ENCODE measurements at places on chromosomes 7 and 10.

DNA sequence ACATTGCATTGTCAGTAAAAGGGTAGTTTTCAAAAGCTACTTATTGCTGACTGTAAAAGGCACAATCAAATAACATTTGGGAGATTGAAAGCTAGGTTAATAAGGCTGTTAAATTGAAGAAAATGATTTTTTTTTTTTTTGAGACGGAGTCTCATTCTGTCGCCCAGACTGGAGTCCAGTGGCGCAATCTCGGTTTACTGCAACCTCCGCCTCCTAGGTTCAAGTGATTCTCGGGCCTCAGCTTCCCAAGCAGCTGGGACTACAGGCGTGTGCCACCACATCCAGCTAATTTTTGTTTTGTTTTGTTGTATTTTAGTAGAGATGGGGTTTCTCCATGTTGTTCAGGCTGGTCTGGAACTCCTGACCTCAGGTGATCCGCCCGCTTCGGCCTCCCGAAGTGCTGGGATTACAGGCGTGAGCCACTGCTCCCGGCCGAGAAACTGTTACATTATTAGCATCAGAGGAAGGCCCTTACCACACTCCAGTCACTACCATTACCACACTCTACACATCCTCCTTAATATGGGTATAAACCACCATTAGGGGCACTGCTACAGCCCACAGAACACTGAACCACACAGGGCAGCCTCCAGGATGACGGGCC is 1.0 kb downstream of the CYP51A1 start:
- DNase-seq: no peak

DNA sequence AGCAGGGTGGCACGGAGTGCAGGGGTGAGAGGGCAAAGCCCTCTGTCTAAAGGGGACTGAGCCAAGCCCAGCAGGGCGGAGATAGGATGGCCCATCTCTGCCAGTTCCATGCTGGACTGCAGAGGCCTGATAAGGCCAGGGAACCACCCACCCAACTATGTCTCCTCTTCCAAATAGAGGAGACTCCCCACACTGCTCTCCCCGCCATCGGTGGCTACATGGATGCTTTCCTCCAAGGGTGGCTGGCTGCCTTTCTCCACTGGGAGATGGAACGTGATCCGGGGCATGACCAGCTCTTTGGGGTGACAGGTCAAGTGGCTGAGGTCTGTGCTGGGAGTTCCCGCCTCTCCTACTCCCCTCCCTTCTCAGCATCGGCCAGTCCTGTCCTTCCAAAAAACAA is 58.1 kb upstream of the MXI1 start:
- no peak for DNase-seq

DNA sequence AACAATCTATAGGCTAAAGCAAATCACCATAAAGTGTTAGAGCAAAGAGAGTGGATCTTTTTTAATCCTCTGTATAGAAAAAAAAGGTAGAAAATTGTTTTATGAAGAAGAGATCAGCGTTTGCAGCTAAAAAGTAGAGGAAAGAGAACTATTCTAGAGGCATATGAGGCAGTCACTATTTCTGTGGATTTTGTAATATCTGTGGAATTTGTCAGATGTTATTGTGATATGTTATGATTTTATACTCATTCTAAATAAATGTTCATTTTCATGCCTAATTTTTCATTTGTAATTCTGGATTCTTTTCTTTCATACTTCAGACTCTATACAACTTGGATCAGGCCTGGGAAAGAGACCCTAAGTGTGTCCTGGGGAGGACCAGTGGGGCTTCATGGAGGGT is 295.0 kb upstream of the LYZL1 start:
- no peak for DNase-seq

GRCh38 chr10:18684953-18685352 is 25.7 kb downstream of the ARL5B start:
- no peak for DNase-seq

GRCh38 chr7:65475734-65476319 is 102.2 kb downstream of the ZNF92 start:
- DNase-seq: no peak

DNA sequence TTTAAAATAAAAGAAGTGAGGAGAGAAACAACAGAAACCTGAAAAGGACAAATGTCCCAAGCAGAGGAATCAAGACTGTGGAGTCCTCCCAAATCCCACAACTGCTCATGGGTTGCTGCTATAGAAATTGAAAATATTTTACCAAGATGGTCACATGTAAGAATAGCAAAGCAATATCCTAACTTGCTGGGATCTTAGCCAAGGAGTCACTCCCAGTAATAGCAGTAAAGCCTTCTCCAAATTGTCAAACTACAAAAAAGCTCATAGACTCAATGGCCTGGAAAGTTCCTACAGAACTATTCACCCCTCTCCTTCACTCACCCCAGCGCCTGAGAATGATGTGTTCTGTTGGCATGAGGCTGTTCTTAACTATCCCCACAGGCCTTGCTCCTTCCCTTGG is 186.5 kb downstream of the ELMO1 start:
- DNase-seq: no peak

GRCh38 chr10:118957966-118958365 is 71.5 kb upstream of the NANOS1 start:
- DNase-seq: no peak
